ENCODE measurements at places on chromosomes 3 and 15.

DNA sequence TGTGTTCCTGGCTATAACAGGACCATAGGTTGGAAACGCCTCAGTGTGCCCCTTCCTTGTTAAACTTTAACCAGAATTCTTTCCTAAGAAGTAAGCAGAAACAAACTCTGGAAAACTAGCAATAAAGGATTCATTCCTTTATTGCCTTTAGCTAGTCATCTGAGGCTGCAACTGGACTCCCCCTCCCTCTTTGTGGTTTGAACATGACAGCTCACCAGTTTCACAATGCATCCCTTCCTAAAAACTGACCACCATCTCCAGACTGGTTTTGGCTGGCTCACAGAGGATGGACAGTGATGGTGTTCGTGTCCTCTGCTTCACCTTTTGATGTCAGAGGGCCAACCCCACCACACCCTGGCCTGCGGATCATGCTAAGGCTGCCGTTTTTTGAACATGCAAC lies 27.9 kb upstream of the TGFBR2 start:
- no peaks in the 10 kb centered on the region for H3K27me3 ChIP-seq
- no peak overlapping the region for H3K27ac ChIP-seq
- H3K4me1 ChIP-seq: peaks cover 4% of the 10 kb centered on the region
- H3K4me3 ChIP-seq: no peak overlapping the region
- H3K36me3 ChIP-seq: no peaks in the 10 kb centered on the region

GRCh38 chr3:32175607-32176197 lies 62.8 kb upstream of the CMTM8 start:
- no peak overlapping the region for H3K27ac ChIP-seq
- H3K4me1 ChIP-seq: peaks cover 10% of the 10 kb centered on the region
- no peak overlapping the region for H3K4me3 ChIP-seq
- H3K27me3 ChIP-seq: no peaks in the 10 kb centered on the region
- no peak for DNase-seq

DNA sequence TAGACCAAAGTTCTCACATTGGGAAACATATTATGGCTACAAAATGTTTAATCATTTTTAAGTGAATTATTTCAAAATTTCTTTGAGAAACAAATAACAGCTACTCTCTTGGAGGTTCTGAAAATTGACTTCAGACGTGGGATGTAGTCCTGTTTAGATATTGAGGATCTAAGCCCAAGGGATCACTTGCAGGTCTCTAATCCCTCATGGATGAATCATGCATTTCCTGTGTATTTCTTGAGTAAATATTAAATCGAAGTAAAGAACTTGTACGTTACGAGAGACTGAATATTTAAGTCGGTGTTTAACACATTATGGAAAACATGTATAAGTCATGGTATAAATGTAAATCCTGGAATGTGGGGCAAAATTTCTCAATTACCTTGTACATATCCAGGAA lies 119.8 kb downstream of the EPHA3 start:
- H3K27ac ChIP-seq: no peak overlapping the region
- H3K36me3 ChIP-seq: no peaks in the 10 kb centered on the region
- H3K27me3 ChIP-seq: no peaks in the 10 kb centered on the region
- no peak for DNase-seq
- peaks cover 4% of the 10 kb centered on the region for H3K4me1 ChIP-seq

DNA sequence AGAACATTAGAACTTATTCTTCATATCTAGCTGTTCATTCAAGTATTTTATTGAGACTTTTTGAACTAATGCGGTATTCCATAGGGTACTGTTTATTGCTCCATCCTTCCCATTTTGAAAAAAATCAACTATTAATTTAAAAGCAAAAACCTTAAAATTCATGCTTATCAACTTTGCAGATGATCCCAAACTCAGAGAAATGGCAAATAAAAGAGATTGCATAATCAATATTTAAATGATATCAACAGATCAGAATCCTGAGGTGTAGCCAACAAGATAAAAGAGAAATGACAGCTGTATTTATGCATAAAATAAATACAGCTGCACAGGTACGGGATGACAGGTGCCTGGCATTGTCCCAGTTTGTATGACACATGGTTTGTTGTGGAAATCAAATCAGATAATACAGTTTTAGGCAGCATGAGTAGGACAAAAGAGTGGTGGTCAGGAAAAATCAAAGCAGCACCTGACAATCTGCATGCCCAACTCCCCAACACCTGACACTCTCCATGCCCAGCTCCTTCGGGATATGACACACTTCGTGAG lies 42.4 kb upstream of the CMTM8 start:
- DNase-seq: no peak
- no peaks in the 10 kb centered on the region for H3K36me3 ChIP-seq
- peaks cover 56% of the 10 kb centered on the region for H3K4me1 ChIP-seq
- no peak overlapping the region for H3K4me3 ChIP-seq

DNA sequence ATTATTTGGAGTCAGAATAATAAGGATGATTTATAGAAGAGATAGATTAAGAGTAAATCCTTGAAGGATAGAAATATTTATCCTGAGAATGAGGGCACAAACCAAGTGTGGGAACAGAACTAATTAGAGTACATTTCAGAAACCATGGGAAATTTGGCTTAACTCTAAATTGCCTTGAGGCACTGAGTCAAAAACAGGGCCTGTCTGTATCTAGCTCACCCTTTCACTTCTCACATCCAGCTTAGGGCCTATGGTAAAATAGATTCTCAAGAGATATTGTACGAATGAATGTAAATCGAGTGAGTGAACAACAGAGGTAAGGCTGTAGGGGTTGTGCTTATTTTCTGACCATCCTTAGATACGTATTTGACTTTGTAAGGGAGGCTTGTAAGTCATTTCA lies 586.1 kb upstream of the DPPA4 start:
- no peaks in the 10 kb centered on the region for H3K27me3 ChIP-seq
- DNase-seq: no peak
- H3K4me1 ChIP-seq: no peaks in the 10 kb centered on the region
- no peak overlapping the region for H3K27ac ChIP-seq
- no peaks in the 10 kb centered on the region for H3K36me3 ChIP-seq

GRCh38 chr3:4838621-4839022 lies 140.6 kb upstream of the BHLHE40 start:
- no peak for DNase-seq
- no peaks in the 10 kb centered on the region for H3K27me3 ChIP-seq
- peaks cover 45% of the 10 kb centered on the region for H3K36me3 ChIP-seq
- no peak overlapping the region for H3K4me3 ChIP-seq
- H3K27ac ChIP-seq: no peak overlapping the region
